ENCODE measurements at places on chromosomes 11 and 22.

GRCh38 chr11:859394-860131, 16.9 kb downstream of the TSPAN4 start:
- DNase-seq = peak; percentile 85

DNA sequence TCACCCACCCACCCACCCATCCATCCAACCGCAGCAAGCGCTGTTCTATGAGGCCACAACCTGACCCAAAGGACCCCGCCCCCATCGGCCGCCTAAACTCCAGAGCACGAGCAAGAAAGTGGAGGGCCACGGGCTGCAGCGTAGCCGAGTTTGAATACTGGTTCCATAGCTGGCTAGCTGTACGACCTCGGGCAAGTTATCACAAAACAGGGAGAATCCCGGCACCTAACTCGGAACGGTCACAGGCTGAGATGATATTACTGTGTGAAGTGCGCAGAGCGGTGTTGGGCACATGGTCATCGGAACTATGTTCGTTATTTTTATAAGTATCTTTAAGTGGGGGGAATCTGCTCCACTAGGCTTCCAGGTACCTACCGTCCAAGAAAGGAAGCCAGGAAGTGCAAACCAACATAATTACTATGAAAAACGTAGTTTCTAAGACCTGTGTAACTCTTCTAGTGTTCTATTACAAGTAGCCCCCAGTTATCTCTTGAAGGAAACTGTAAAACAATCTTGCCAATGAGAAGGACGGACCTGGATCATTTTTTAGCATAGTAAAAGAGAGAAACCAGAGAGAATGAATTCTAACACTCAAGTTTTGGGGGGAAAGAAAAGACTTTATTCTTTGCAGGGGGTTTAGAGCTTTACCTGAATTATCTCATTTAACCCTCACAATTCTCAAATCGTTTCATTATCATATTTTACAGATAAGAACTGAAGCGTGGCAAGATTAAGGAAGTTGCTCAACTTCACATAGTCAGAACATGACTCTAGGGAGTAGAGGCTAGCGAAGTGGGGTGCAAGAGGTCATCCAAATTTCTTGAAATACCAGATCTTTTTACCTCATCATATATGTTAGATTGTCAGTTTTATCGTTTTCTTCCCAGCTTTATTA, 663 bp upstream of the BUD13 start:
- peak; percentile 74 for DNase-seq

GRCh38 chr22:35409783-35410662, 10.1 kb downstream of the MCM5 start:
- no peak for DNase-seq

- no peak for DNase-seq
Measured at GRCh38 chr11:4467811-4468606, 14.4 kb upstream of the OR52K1 start.

- no peak for DNase-seq
Measured at GRCh38 chr22:45831394-45831793, 145.6 kb downstream of the WNT7B start.

GRCh38 chr11:63623513-63624140, 9.4 kb upstream of the PLAAT3 start:
- no peak for DNase-seq

DNA sequence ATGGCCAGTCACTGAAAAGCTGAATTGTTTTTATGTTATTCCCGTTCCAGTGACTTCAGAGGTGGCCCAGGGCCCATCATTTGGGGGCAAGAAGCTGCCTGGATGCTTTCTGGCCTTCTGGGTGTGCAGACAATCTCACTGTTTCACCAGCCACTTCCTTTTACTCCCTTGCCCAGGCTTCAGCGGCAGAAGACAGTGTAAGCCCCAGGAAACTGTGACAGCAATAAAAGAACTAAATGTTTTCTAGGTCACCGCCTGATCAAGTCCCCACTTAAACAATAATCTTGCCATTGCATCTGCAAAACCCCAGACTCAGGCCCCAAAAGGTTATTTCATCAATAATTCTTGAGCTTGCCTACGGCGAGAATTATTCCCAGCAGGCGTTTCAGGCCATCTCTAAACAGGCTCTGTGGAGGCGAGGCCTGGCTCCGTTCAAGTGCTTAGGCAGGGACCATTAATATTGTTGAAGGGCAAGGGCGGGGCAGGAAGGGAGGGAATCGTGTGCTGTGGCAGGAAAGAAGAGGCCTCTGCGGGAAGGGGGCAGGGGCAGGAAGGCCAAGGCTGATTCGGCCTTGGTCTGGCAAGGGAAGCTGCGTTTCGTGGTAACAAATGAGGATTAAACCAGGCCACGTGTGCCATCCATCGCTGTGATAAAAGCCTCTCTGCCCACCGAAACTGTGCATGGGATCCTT, 252.3 kb downstream of the KIRREL3 start:
- DNase-seq = no peak

DNA sequence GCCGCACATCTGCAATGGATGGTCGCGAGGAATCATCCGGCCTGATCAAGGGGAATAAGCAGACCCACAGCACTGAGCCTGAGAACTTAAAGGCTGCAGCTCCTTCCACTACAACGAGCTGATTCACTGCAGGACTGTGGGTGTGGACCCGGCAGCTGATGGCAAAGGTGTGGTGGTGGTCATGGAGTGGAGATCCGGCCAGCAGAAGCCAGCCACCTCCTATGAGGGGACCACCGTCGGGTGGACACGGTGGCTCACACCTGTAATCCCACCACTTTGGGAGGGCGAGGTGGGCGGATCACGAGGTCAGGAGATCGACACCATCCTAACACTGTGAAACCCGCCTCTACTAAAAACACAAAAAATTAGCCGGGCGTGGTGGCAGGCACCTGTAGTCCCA, 66.4 kb downstream of the DGCR2 start:
- DNase-seq = no peak

GRCh38 chr11:86740628-86741483, 59.5 kb upstream of the PRSS23 start:
- no peak for DNase-seq

- no peak for DNase-seq
Measured at GRCh38 chr22:28798810-28799605, 1.4 kb downstream of the XBP1 start.

- no peak for DNase-seq
Measured at GRCh38 chr11:32830413-32830738, 649 bp downstream of the PRRG4 start.

DNA sequence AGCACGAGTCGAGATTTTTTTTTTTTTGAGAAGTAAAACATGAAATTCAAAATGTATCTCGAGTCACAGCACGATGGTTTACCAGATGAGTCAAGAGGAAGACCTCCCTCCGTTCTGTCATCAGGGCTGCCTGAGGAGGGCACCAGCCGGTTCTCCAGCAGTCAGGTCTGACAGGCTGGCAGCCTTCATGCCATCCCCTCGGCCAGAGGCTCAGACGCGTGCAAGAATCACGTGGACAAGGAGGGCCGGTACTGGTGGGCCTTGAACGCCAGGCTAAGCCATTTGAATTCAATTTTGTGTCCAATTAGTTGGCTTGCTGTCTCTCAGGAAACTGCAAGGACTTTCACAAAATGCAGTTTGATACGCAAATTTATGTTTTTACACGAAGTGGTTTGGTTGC, 1412.2 kb downstream of the BRD1 start:
- DNase-seq = no peak

- no peak for DNase-seq
Measured at GRCh38 chr22:46851311-46851710, 88.9 kb downstream of the TBC1D22A start.

DNA sequence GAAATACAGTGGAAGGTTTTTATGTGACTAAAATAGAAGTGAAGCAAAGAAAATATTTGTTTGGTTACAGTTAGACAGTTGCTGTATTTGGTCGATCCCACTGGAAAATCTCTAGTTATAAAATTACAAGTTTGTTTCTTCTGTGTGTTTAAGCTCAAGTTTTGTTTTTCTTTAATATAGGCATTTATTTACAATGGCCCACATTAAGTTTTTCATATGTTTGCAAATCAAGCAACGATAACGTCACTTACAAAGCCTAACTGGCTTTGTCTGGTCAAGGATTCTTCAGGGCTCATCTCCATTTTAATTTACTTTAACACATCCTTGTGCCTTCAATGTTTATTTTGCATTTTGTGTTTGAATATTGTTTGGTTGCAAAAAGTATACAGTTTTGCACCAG, 270.6 kb downstream of the LUZP2 start:
- DNase-seq = no peak

- DNase-seq = no peak
Measured at GRCh38 chr11:123362186-123362585, 67.9 kb upstream of the GRAMD1B start.

DNA sequence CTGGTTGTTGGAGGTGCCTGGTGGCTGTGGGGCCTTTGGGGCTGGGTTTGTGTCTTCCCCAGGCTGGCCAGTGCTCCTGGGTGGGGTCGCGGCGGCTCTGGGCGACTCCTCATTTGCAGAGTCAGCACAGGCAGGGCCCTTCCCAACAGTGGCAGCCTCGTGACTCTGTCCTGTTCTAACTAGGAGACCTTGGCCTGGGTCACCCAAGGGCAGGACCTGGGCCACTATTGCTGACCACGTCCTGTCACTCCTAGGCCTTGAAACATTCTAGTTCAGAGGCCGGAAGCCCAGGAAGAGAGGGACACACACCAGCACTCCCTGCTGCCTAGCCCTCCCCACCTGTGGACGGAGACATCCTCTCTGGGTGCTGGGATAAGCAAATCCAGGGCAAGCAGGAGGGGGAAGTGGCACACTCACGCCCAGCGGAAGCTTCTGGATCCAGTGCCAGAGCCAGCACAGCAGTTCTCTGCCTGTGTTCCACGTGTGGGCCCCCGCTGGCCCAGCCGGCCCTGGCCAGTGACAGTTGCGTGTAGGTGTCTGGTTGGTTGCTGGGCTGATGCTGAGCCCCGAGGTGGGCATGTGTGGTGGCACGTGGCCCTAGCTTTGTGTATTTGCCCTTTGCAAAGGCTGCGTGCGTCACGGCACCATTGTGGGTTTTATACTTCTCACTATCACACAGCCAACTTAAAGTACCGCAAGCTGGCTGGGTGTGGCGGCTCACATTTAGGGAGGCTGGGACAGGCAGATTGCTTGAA, 4.3 kb upstream of the CHID1 start:
- DNase-seq = no peak

DNA sequence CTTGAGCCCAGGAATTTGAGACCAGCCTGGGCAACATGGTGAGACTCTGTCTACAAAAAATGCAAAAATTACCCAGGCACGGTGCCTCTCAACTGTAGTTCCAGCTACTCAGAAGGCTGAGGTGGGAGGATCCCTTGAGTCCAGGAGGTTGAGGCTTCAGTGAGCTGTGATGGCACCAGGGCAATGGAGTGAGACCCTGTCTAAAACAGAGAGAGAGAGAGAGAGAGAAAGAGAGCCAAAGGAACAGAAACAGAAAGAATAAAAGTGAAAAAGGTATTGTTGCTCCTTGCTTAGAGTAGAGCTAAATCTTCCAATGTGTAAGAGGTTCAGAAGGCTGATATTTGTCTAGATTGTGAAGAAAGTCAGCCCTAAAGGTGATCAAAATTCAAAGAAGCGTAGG, 8.9 kb upstream of the ETS1 start:
- no peak for DNase-seq

DNA sequence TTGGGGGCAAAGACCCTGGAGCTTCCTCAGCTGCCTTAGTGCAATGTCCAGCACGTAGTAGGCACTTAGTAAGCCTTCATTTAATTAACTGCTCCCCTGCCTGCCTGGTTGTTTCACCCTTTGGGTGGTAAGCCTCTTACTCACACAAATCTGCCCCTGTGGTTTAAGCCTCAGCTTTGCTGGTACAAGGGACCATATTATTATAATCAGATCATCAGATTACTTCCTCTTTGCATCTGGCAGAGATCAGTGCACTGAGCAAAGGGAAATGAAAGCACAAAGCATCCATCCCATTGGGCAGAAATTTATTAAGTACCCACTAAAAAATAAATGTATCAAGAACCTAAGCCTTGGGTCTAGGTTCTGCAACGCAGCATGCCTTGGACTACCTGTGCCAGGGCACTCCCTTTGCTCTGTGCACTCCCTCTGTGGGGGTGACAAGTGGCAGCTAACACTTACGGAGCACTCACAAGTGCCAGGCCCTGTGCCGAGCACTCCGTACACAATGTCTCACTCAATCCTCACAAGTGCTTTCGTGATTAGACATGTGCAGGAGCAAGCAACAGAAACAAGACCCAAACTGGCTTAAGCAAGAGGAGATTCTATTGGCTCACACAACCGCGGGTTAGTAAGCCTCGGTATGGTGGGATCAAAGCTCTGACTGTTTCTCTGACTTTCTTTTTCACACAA, 34.9 kb upstream of the DAGLA start:
- no peak for DNase-seq

- no peak for DNase-seq
Measured at GRCh38 chr11:126756855-126757254, 243.7 kb downstream of the KIRREL3 start.

DNA sequence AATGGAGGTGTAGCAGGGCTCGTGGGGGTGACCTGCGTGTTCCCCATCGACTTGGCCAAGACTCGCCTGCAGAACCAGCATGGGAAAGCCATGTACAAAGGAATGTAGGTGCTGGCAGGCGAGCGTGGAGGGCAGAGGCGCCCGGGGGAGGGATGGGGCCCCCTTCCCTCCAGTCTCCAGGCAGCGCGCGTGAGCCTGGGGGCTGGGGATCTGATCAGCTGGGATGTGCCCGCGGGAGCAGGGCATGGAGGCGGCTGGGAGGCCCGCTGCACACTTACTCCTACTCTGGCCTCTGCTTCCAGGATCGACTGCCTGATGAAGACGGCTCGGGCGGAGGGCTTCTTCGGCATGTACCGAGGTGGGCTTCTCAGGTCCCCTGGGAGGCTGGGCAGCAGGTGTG, 17.8 kb downstream of the SLC25A18 start:
- no peak for DNase-seq

- DNase-seq = no peak
Measured at GRCh38 chr11:85746670-85747069, 60.7 kb upstream of the CCDC89 start.

- peak; percentile 43 for DNase-seq
Measured at GRCh38 chr22:37661160-37661924, 2.8 kb downstream of the PDXP start.

DNA sequence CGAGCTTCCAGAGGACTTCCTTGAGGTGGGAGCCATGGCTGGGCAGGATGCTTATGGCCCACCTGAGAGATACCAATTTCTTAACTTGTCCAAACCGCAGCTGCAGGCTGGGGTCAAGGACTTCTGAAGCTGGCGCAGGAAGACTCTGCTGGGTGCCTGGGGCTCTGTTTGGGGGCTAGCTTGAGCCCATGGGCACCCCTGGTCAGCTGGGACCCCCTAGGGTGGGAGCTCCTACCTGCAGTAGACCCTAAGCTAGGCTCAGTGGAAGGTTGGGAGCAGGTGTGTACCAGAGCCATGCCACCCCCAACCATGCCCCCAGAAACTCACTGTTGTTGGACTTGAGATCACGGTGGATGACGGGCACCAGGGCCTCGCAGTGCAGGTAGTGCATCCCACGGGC, 1.3 kb downstream of the MAP3K11 start:
- no peak for DNase-seq
